Right renal cortex interstitium (tissue), 3 donors: ENCODE measurements at places on chromosomes 2 and 18. TPM values are rescaled to one million over a fixed set of nuclear protein-coding genes. Genes with fewer than 3 reads are reported as not detected.

The RFX8 gene
- 0.96 TPM for polyA plus RNA-seq

The CCBE1 gene
- polyA plus RNA-seq, result 39.4 TPM

The IL37 gene
- not detected for polyA plus RNA-seq

The ASAP2 gene
- 63.7 TPM for polyA plus RNA-seq

The FMNL2 gene
- polyA plus RNA-seq, result 83.8 TPM

- no peak for DNase-seq
These were observed 953.5 kb downstream of the CNTNAP5 start for GRCh38 chr2:124978597-124978996.

DNA sequence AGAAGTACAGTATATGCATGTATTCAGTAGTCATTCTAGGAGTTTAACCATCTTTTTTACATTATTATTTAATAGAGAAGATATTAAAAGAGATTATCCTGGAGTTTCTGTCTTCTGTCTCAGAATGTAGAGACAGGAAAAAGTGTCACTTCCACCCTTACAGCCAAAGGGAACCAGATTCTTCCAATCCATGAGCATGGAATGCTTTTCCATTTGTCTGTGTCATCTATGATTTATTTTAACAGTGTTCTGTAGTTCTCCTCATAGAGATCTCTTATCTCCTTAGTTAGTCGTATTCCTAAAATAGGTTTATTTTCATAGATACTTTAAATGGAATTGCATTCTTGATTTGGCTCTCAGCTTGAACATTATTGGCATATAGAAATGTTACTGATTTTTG, 959.5 kb upstream of the PIK3C3 start:
- DNase-seq, result no peak

GRCh38 chr2:14752295-14752694, 119.8 kb downstream of the LRATD1 start:
- no peak for DNase-seq

- no peak for DNase-seq
These were observed 1.6 kb upstream of the VAMP8 start for GRCh38 chr2:85575739-85576138.

DNA sequence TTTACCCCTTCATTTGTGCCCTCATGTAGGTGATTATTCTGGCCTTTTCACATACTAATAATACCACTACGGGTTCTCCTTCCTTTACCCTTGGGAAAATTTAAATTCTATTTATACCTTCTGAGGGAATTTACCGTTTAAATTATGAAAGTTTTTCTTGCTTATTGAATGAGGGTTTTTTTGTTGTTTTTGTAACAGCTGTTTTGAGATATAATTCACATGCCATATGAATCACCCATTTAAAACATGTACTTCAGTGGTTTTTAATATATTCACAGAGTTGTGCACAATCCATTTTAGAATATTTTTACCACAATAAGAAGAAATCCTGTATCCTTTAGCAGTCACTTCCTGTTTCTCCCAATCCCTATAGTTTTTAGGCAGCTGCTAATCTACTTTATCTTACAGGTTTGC, 54.7 kb downstream of the EML4 start:
- DNase-seq, result no peak

DNA sequence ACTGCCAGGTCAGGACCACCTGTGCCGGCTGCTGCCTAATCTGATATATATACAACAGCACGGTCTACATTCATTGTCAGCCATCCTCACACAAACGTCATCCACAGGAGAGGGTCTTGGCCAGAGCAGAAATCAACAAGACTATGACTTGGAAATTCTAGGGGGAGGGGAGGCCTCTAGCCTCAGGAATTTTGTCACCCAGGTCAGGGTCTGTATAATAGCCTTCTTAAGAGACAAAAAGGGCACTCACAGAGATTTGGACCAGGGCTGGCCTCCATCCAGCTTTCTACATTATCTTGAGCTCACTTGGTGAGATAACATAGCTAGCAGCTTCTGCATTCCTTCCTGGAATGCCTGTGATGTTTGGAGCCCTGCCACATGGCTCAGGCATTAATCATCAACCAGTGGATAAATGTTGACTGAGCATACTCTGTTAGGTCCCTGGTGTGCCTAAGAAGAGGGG, 50.4 kb upstream of the CTIF start:
- no peak for DNase-seq

DNA sequence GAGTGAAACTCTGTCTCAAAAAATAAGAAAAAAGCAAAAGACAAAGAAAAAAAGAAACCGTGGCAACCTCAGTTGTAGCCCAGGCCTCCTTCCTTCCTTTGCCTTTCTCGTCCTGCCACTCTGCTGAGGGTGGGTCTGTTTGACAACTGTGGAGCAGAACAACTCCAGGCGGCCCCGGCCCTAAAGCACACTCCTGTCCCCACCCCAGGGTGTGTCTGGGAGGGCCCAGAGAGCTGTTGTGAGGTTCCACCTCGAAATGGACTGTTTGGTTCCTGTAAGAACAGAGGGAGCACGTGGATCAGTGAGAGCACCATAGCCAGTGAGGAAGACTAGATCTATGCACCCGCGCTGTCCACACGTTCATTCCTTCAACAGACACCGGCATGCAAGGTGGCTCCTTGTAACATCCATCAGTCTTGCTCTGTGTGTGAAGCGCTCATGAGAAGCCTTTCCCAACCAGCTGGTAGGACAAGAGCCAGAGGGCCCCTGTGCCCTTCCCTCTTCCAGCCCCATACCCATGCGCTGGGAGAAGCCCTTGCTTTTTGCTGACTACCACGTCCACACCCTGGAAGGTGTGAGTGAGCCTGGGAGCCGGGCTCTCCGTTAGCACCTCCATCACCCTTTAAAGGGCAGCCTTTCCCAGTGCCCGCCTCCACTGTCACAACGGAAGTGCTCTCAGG, 61.6 kb downstream of the SOWAHC start:
- no peak for DNase-seq

- DNase-seq, result no peak
These were observed 887.5 kb upstream of the NRXN1 start for GRCh38 chr2:51919395-51919794.

DNA sequence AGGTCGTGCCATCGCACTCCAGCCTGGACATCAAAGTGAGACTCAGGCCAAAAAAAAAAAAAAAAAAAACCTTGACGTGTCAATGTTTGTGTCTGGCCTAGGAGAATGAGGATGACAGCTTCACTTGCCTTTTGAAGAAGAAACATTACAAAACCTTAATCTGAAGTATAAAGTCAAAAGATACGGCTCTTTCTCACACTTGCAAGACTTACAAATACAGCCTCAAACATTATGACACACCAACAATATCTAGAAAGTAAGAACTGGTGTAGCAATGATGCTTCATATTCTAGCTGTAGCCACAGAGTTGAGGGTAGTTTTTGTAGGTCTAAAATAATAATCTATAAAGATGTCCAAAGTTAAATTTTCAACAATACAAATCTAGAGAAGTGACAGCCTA, 25.5 kb downstream of the MPPE1 start:
- no peak for DNase-seq

DNA sequence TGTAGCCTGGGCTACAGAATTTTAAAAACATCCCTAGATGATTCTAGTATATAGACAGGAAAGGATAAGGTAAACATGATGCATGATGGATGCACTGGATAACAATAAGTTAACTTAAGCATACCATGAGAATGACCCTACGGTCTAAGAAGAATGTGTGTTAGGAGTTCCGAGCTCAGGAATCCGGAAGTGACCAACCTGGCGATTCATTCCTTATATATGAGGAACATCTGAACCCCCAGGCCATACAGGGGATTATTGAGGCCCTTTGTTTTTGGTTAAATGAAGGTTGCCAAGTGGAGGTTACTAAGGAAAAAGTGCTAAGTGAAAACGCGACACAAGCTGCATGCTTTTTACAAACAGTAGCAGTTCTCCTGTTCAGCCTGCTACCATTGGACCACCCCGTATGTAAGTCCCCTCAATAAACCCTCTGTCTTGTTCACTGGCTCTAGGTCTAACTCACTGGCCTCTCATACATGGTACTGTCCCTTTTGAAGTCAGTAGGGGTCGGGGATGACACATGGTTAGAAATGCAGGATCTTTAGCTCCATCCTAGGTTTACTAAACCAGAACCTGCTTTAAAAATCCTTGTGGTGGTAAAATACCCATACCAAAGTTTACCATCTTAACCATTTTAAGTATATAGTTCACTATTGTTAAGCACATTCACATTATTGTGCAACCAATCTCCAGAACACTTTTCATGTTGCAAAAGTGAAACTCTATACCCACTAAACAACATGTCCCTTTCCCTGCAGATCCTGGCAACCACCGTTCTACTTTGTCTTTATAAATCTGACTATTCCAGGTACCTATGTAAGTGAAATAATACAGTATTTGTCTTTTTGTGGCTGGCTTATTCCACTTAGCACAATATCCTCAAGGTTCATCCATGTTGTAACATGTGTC, 111.0 kb upstream of the MAP4K3 start:
- no peak for DNase-seq

DNA sequence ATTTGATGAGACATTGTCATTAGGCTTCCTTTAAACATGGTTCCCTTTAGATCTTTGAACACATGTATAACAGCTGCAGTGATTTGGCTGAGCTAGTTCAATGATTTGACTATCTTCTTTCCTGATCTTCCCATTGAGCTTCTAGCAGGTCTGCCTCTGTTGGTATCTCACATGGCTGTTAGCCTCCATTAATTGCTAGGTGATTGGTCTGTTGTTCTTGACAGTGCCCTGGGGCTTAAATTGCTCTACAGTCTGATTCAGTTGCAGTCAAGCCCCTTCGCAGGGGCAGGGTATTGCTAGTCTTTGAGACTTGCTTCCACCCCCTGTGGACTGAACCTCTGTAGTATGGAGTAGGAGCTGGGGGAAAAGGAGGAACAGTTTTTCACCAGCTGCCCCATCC, 24.1 kb downstream of the SKA1 start:
- DNase-seq, result no peak

DNA sequence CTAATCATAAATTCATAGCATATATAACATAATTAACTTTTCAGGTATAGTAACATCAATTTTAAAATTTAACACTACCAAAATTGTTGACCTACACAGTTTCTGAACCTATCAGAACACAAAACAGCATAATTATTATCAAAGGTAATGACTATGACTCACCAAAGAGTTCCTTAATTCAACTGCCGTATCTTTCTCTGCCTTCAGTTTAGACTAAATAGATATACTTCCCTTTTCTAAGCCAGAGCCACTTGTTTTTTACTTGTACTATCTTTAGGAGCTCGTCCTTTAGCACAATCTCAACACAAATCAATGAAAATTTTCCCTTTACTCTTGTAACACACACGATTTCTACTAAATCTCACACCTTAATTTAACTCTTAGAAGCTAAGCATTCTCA, 54.4 kb downstream of the CCDC88A start:
- DNase-seq, result no peak

DNA sequence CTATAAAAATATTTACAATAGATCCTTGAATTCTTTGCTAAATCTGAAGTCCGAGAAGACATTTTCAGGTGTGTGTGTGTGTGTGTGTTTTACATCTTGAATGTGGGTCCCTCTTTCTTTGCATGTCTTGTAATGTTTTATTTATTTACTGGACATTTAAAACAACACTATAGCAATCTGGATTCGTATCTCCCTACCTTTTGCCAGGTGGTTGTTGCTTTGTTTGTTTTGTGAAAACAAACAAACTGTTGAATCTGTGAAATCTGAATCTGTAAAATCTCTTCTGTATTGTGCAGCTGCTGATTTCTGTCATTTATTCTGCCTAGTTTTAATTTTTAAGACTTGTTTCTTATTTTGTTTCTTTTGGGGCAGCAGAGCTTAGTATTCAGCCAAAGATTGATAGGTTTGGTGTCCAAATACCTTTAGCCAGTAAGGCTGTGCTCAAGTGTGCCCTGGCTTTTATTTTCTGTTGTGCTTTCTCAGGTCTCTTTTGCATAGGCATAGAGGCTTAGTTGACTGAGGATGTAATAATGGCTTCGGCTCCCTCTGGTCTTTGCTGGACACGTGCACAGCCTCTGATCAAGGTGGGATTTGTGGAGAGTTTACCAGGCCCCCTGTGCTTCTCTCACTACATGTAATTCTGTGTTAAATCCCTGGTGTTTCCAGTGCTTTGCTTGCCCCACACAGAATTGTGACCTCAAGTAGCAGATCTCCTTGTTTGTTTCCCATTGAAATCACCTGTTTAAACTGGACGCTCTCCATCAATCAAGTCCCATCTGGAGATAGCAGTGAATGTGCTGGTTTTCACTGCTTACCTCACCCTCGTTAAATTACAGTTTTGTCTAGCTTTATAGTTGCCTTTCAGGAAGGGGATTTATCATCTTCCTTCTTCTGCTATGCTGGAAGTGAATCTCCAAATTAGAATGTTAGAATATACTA, 71.1 kb downstream of the BIRC6 start:
- peak; percentile 15 for DNase-seq

GRCh38 chr18:59873641-59874040, 26.2 kb upstream of the PMAIP1 start:
- DNase-seq, result no peak

- no peak for DNase-seq
These were observed 126.9 kb upstream of the NDUFV2 start for GRCh38 chr18:8975624-8976023.

- DNase-seq, result no peak
These were observed 49.6 kb upstream of the KLF7 start for GRCh38 chr2:207215308-207215707.

GRCh38 chr2:219081096-219081495, 20.4 kb upstream of the IHH start:
- DNase-seq, result no peak

DNA sequence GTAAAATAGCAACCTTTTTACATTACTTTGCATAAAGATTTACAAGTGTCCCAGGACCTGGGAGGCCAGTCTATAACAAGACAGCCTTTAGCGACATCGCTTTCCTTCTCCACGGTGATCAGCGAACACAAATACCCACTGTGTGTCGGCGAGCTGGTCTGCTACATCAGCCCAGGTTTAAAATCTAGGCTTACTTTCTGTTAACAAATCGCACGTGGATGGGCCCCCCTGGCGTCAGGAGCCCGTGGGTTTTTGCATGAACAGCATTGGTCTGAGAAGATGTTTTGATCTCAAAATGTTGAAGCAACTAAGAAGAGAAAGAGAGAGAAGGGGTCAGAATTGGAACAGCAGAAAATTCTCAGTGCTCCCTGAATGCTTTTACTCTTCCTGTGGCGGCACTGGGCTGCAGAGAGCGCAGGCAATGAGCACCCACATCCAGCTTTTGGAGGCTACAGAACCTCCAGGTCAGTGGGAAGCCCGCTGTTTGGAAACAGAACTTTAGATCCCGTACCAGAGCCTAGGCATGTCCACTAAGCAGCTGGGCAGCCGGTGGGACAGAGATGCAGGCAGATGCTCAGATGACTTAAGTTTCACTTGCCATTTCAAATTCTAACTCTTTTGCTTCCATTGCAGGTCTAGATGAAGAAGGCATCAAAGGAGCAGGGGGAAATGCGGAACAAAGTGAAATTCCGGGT, 32.9 kb downstream of the CYP27C1 start:
- DNase-seq, result no peak

GRCh38 chr2:177753682-177754491, 318.7 kb downstream of the PDE11A start:
- DNase-seq, result peak; percentile 90

DNA sequence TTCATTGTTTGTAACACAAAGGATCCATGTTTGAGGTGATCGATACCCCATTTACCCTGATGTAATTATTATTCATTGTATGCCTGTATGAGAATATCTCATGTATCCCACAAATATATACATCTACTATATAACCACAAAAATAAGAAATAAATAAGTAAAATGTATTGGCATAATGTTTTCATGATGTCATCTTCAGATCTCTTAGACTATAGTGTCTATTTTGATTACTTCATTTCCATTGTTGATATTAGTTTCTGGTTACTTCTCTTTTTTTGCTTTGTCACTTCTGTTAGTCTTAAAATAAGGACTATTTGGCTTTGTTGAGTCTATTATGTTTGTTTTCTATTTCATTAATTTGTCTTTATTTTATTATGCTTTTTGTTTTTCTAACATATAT, 109.7 kb downstream of the SLC39A10 start:
- DNase-seq, result no peak
